ENCODE measurements at places on chromosomes 1 and 21. TPM values are rescaled to one million over a fixed set of nuclear protein-coding genes. Genes with fewer than 3 reads are reported as not detected.

- no peak for DNase-seq
These were observed 109.9 kb downstream of the IGSF21 start for GRCh38 chr1:18217398-18218043.

- no peak for DNase-seq
These were observed 54.2 kb downstream of the SLC19A1 start for GRCh38 chr21:45487891-45488600.

TMOD4 gene
- 2.8 TPM for total RNA-seq

KCNJ6 gene
- 9.2 TPM for total RNA-seq

DNA sequence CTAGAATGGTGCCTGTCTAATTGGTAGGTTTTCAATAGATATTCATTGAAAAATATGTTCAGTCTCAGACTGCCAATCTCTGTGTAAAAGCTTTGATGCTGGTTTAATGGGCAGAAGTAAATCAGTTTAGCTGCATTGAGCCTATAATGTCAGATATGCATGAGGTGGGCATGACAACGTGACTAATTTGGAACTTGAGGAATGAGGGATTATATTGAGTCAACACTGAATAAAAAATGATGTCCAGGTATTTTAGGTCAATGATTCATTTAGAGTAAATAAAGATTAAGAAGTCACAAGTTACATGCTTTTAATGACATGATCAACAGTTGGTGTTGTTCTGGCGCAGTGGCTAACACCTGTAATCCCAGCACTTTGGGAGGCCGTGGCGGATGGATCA is 3.0 kb downstream of the WDR3 start:
- no peak for DNase-seq

GRCh38 chr1:59856725-59857338 is 42.1 kb downstream of the HOOK1 start:
- no peak for DNase-seq

EPHB2 gene
- total RNA-seq: 32.5 TPM

DNA sequence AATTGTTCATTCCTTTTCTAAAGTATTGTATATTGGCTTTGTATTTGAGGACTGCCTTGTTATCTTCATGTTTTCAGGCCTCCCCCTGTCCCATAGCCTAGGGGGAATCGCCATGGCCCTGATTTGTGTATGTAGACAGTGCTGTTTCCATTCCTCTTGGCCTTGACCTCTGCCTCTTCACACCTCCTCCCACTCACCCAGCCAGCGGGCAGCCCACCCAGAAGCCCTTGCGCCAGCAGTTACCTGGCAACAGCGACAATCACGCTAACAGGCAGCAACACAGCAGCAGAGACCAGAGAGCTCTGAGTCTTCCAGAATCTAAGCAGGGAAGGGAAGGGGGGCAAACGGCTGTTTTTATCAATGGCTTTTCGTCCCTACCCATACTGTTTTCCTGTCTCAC is 50.0 kb upstream of the NPL start:
- DNase-seq: no peak

- no peak for DNase-seq
These were observed 36.6 kb upstream of the SLC44A3 start for GRCh38 chr1:94783342-94784189.

GRCh38 chr1:86150553-86151055 is 6.0 kb downstream of the COL24A1 start:
- no peak for DNase-seq

- DNase-seq: no peak
These were observed 17.3 kb downstream of the POFUT2 start for GRCh38 chr21:45270306-45270821.

- no peak for DNase-seq
These were observed 1186.5 kb upstream of the TMPRSS15 start for GRCh38 chr21:19590044-19590443.

All from osteocyte (in vitro differentiated cells).